ENCODE measurements at places on chromosomes 3 and 15.

DNA sequence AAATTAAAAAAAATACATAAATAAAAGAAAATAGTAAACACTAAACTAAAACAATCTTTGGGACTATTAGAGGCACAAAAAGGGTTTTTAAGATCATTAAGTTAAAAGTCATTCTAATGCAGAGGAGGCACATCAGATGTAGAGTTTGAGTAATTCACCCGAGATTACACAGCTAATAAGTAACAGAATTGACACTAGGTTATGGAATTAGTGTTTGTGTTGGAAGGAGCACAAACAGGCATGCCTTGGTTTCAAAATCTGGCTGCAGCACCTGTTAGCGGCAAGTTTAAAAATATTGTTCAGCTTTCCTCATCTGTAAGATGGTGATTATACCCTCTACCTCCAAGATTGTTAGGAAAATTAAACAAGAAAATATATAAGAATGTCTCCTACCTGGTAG, 39.0 kb downstream of the RASA2 start:
- DNase-seq, result peak; percentile 10

- DNase-seq, result peak; percentile 45
Observed at GRCh38 chr3:9347887-9348286, 15.0 kb upstream of the THUMPD3 start.

GRCh38 chr3:127676456-127676855, 3.7 kb downstream of the ABTB1 start:
- DNase-seq, result no peak

- no peak for DNase-seq
Observed at GRCh38 chr3:151299006-151299405, 17.6 kb downstream of the GPR87 start.

DNA sequence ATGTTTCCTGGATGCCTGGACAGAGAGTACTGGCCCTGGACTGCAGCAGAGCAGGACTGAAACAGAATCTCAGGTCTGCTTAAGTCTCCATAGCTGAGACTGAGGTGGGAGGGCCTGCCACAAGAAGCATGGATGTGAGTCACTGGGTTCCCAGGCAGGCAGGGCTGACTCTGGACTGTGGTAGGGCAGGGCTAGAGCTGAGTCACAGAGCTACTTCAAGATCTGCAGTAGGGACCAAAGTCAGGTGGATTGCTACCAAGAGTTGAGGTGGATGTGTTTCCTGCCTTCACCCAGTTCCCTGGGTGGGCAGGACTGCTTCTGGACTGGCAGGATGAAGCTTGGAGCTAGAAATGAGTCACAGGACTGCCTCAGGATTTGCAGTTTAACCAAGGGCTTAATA, 282.9 kb downstream of the AGBL1 start:
- DNase-seq, result peak; percentile 5

DNA sequence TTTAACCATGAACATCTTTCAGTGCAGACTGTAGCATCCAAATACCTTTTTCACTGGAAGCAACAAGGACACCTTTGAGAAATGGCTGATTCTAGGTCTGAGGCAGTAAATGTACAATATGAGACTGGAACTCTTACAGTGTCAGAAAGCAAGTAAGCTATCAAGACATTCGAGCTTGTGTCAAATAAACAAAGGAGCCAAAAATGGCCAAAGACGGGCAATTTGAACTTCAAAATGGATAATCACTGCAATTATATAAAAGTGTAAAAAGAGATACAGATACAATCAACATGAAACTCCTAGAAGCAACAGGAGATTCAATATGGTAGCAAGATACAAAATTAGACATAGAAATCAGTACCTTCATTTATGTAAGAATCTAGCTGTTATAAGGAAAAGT, 138.5 kb upstream of the CCDC54 start:
- no peak for DNase-seq

DNA sequence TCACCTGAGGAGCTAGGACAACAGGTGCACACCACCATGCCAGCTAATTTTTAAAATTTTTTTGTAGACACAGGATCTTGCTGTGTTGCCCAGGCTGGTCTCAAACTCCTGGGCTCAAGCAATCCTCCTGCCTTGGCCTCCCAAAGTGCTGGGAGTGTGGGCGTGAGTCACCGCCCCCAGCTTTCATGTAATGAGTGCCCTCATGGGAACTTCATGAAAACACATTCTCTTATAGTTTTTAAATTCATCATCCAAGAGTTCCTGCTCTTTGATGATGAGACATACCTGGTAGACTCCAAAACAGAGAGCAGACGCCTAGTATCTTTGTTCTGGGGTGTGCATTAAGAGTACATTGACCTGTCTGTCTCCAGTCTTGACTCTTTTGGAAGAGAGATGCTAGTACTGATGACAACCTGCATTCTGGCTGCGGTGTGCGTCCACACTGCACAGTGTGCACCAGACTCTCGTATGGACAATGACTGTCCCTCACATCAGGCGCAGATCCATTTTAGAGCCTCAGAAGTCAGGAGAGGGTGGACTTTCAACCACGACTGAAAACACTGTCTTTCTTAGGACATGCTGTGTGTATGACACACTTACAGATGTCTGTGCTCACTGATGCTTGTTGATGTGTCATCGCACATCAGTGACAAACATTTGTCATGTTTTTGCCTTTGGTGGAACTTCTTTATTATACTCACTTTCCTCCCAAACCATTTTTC, 2.0 kb downstream of the NRROS start:
- DNase-seq, result no peak

GRCh38 chr3:13352621-13353131, 67.4 kb downstream of the NUP210 start:
- DNase-seq, result peak; percentile 26

- DNase-seq, result no peak
Observed at GRCh38 chr3:46575577-46576222, 9.6 kb upstream of the LRRC2 start.

DNA sequence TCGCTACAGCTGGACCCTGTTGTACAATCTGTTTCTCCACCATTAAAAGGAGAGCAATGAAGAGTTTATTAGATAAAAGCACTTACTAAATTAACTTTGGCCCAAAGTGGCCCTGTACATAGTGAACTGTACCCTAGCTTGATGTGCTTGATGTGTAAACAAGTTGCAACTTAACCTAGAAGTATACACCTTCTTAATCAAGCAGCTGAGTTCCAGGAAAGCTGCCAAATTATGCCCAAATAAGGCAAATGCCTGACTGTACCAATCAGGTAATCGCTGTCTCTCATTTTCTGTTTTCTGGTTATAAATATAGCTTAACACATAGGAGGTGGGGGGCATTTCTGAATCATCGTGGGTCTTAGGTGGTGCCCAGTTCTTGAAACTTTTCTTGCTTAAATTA, 704.8 kb upstream of the CBLB start:
- DNase-seq, result no peak

- DNase-seq, result no peak
Observed at GRCh38 chr3:44439499-44440295, 37.8 kb downstream of the ZNF445 start.

DNA sequence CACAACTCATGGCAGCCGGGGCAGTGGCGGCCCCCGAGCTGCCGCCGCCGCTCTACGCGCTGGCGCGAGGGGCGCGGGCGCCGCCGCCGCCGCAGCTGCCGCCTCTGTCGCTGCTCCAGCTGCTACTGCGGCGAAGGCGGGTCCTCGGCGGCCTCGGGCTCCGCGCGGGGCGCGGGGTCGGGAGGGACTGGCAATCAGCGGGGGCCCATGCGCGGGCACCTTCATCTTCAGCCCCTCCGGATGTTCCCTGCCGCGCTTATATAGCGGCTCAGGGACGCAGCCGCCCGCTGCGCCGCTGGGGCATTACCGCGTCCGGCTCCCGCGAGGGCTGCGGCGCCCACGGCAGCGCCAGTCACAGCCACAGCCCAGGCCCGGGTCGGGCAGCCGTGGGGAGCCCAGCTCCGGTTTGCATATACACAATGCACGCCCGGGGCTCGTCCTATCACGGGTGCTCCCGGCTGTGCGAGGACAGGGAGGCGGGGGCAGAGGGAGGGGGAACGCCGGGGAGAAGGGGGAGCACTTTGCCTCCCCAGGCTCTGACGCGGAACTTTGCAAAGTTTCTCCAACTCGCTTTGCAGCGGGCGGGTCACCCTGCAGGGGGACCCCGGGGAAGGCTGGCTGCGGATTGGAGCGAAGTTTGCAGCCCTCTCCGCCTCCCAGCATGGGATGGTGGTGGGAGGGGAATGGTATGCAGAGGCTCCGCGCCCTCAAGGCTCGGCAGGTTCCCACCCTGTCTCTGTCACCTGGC, at the start of gene VGLL3:
Gene VGLL3, minus strand, starts transcription at position 416 of the 748 bp plus-strand sequence. Its CDS starts 406 bp downstream, at position 10.
- no peak for DNase-seq

- DNase-seq, result no peak
Observed at GRCh38 chr15:67170143-67170925, 84.1 kb downstream of the AAGAB start.

- no peak for DNase-seq
Observed at GRCh38 chr3:120393761-120394160, 44.6 kb upstream of the LRRC58 start.

- no peak for DNase-seq
Observed at GRCh38 chr3:146589899-146590508, 15.1 kb downstream of the PLSCR5 start.

- no peak for DNase-seq
Observed at GRCh38 chr3:80676866-80677265, 909.1 kb upstream of the ROBO1 start.

GRCh38 chr3:99846477-99847160, 29.0 kb downstream of the CMSS1 start:
- no peak for DNase-seq

GRCh38 chr3:85162905-85163304, 204.1 kb downstream of the CADM2 start:
- no peak for DNase-seq

- DNase-seq, result peak; percentile 25
Observed at GRCh38 chr15:60507596-60508424, 28.9 kb upstream of the ICE2 start.
